ENCODE measurements at places on chromosomes 12 and 14. TPM values are rescaled to one million over a fixed set of nuclear protein-coding genes. Genes with fewer than 3 reads are reported as not detected.

DNA sequence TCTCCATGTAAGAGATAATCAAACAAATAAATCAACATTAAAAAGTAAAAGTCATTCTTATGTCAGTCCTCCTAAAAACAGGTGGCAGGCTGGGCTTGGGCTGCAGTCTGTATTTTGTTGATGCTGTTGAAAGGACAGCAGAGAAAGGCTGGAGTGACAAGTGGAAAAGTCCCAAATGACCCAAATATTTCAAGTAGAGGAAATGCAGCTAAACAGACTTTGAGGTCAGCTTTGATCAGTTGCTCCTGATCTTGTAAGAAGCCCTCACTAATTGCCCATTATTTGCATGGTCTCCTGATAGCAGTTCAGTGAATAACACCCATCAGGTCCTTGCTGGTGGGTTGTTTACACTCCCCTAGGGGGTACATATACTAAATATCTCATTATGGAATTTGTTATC lies 24.9 kb downstream of the TBX3 start:
- DNase-seq, result no peak

CABP1 gene
- 0.63 TPM for total RNA-seq

DNA sequence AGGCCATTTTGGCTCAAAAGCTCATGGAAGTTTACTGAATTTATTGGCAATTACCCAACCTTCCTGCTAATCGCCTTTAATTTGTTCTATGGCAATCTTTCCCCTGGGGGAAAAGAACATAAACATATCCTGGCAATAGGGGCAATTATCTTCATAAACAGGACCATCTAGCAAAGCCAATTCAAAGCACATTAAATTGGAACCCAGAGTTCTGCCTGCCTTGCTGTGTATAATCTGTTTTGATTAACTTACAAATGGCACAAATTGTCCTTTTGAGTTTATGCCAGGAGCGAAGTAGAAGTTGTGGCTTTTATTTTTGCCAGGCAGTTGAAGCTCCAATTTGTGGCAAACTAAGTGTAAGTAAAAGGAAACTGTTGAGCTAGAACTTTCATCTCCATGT lies 68.6 kb downstream of the C12orf50 start:
- peak; percentile 73 for DNase-seq

DNA sequence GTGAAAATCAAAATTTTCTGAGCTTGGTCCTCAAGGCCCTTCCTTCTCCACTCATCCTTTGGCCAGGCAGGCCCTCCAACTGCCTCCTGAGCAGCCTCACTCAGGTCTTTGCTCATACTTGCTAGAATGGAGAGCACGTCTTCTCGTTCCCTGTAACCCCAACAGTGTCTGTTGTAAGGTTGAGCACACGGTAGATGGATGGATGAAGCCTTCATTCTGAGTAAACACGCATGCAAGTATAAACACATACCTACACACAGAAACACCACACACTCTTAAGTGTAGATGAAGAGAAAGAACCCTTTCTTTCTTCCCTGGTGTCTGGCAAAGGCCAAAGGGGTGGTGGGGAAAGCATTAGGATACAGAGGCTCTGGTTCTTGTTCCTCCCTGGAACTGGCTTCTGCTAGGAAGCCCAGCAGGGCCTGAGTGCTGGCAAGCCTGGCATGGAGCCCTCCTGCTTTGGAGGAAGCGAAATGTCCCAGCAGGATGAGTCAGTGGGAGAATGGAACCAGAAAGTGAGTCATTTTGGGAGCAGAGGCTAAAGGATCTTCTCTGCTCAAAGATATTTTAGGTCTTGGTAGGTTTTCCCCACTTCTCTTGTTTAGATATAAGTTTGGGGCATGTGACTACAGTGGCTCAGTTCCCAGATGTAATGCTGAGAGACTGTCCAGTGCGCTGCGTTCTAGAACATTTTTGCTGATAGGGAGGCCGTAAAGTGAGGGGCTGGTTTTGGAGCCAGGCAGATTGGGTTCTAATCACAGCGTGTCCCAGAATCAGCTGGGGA lies 127.4 kb downstream of the CACNA1C start:
- peak; percentile 68 for DNase-seq

NGB gene
- not detected for total RNA-seq

DNA sequence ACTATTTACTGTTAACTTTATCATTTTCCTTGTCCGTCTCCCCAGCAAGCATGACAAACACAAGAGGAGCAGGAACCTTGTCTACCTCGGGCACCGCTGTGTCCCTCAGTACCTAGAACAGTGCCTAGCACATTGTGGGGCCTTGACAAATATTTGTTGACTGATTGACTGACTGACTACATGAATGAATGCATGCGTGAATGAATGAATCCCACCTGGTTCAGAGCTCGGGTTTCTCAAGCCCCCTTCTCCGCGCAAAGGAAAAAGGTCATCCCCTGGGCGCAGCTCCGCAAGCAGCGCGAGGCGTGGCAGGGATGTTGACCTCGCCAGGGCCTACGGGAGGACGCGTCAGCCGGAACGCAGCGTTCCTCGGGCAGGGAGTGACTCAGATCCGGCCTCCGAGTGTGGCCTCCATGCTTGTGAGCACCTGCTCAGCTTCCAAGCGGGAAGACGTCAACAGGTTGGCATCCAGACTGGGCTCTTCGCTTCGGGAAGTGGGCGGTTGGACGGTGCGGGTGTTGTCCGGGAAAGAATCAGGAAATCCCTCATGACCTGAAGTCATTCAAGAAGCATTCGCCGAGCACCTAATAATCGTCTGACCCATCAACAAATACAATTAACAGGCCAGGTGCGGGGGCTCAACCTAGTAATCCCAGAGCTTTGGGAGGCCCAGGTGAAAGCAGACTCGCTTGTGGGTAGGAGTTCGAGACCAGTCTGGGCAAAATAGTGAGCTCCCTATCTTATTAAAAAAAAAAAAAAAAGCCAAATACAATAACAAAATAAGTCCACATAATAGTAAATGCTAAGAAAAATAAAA lies 13.9 kb upstream of the UBC start:
- DNase-seq, result peak; percentile 82

TAC3 gene
- total RNA-seq, result not detected

TPH2 gene
- not detected for total RNA-seq

GARIN6 gene
- total RNA-seq, result not detected

GRCh38 chr14:65937079-65937959 lies 524.8 kb downstream of the FUT8 start:
- no peak for DNase-seq

GRCh38 chr14:71713016-71713415 lies 219.2 kb upstream of the RGS6 start:
- DNase-seq, result no peak

- DNase-seq, result no peak
Observed at GRCh38 chr12:132131229-132131628, 12.9 kb downstream of the DDX51 start.

AJUBA gene
- 33.8 TPM for total RNA-seq

DNA sequence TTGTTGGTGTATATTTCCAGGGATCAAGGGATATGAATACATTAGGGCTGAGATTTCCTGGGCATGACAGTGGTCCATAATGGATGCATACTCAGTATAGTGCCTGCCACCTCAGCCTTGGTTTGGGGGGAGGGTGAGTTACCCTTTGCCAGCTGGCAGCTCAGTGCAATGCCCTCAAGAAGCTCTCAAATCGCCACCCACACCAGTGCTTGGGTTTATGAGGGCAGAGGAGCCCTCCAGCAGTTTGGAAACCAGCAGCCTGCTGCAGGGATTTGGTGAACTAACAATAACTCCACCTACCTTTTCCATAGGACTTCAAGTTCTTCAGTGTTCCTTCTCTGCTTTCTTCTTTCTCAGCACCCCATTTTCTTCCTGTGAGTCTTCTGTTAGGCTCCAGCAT lies 218.9 kb downstream of the LRFN5 start:
- DNase-seq, result no peak

- DNase-seq, result peak; percentile 85
Observed at GRCh38 chr12:50039151-50039835, 14.0 kb upstream of the RACGAP1 start.

- DNase-seq, result peak; percentile 36
Observed at GRCh38 chr14:35261774-35262173, 30.4 kb upstream of the PSMA6 start.

EML1 gene
- total RNA-seq, result 31.8 TPM

DNA sequence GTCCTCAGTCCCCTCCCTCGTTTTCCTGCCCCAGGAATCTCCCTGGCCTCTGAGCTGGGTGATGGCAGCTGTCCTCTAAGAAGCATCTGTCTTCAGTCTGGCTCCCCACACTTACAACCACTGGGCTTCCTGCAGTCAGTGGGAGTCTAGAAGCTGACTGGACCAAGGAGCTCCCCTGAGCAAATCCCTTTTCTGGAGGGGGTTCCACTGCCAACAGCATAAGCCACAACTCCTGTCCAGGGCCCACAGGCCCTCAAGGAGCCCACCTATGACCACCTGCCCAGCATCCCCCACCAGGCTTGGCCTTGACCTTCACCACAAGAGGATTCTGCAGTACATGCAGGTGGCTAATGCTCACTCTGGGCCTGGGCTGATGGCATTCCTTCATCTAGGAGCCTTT lies 4.1 kb downstream of the RDH16 start:
- no peak for DNase-seq

GRCh38 chr14:61098721-61099120 lies 117.7 kb downstream of the SLC38A6 start:
- DNase-seq, result no peak

PAN2 gene
- total RNA-seq, result 61.4 TPM

DNA sequence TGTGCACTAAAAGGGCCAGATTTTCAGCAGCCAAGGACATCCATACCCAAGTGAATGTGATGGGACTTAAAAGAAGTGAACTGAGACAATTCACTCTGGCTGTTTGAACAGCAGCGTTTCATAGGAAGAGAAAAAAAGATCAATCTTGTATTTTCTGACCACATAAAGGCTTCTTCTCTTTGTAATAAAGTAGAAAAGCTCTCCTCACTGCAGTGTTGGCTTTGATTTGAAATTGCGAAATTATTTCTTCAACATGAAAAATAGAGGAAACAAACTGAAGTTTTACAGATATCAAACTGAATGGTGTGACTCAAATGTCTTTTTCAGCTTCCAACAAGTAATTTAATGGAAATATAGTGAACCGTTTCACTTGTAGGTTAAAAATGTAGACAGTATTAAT lies 11.3 kb upstream of the KCNMB4 start:
- peak; percentile 34 for DNase-seq

- DNase-seq, result no peak
Observed at GRCh38 chr12:95073698-95074520, 491 bp upstream of the NR2C1 start.

DNA sequence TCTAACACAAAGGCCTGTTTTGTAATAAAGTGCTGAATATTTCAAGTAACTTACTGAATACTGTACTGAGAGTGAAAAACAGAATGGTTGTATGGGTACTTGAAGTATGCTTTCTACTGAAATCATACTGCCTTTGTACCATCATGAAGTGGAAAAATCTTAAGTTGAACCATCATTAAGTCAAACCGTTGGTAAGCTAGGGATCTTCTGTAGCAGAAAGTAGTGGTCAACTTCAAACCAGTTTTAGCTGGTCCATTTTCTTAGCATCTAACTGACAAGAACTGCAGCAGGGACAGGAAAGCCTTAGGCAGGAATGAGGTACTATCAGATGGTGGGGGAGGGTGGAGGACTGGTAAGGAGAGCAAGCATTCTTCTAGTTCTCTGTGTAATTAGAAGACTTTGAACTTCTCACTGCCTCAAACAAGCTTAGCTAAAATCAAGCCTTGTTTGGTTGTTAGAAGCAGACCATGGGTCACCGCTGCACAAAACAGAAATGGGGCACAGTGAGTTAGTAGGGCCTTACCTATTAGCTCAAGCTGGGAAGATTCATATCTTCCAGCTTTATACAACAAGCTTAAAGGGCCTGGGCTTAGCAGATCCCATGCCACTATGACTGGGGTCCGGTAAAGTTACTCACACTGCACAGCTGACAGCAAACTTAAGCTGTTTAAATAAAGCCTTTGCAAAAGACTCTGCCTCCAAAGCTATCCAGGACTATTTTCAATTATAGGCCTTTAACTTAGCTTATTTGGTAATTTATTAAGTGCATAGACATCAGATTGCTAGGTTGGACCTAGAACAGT lies 73.8 kb downstream of the ACADS start:
- DNase-seq, result no peak

GRCh38 chr12:71415336-71416231 lies 24.0 kb upstream of the LGR5 start:
- peak; percentile 76 for DNase-seq

- no peak for DNase-seq
Observed at GRCh38 chr14:67559639-67560038, 26.5 kb downstream of the PLEKHH1 start.

GRCh38 chr14:99769123-99769522 lies 24.1 kb upstream of the EML1 start:
- no peak for DNase-seq

DNA sequence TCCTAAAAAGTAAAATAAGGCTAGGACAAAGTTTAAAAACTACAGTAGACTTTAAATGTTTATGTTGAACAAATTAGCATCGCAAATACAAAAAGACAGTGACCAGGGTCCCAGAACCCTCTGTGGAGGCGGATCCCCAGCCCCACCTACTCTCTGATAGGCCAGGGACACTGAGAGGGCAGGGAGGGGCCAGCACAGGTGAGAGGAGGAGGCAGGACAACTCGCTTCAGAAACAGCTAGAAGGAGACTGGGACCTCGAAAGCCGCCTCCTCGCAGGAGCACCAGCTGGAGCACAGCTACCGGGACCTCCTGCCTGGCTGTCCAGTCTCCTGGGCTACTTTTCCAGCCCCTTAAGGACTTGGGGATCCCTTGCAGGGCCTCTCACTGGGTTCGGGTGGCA lies 992 bp downstream of the DNAH10 start:
- DNase-seq, result no peak

DNA sequence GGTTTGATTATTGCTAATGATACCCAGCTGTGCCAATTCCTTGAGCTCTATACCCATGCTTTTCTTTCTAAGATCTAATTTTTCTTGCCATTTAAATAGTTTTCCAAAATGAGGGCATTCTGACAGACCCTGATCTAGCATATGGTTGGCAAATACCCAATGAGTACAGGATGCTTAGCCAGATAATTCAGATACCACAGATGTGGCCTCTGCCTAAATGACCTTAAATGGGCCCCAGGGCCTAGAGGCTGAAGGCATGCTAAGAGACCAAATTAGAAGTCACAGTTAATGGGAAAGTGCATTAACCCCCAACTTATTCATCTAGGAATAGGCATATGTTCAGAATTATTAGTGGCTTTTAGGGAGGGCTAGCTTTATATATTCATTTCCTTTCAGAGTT lies 122.3 kb upstream of the CNOT2 start:
- no peak for DNase-seq

DNA sequence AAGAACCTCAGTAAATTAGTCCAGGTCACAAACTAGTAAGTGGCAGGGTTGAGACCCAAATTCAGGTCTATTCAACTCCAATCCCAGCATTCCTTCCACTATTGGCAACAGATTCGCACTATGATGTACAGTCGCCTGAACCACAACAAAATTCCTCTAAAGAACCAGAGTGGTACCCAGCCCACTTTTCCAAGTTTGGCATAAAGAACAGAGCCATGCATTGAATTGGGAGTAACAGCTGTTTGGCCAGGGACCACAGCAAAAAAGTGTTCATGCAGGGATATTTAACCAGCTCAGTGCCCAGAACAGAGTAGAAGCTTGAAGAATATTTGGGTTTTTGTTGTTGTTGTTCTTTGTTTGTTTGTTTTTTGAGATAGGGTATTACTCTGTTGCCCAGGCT lies 9.7 kb downstream of the TC2N start:
- DNase-seq, result no peak

GRCh38 chr12:50992819-50993218 lies 33.4 kb downstream of the SLC11A2 start:
- peak; percentile 44 for DNase-seq

- DNase-seq, result no peak
Observed at GRCh38 chr12:108884116-108885012, 4.5 kb downstream of the DAO start.

GRCh38 chr12:57616383-57617101 lies 5.3 kb downstream of the ARHGEF25 start:
- DNase-seq, result no peak

GRCh38 chr14:99174081-99174769 lies 97.8 kb downstream of the BCL11B start:
- DNase-seq, result no peak
